ENCODE measurements at places on chromosomes 5 and 9.

DNA sequence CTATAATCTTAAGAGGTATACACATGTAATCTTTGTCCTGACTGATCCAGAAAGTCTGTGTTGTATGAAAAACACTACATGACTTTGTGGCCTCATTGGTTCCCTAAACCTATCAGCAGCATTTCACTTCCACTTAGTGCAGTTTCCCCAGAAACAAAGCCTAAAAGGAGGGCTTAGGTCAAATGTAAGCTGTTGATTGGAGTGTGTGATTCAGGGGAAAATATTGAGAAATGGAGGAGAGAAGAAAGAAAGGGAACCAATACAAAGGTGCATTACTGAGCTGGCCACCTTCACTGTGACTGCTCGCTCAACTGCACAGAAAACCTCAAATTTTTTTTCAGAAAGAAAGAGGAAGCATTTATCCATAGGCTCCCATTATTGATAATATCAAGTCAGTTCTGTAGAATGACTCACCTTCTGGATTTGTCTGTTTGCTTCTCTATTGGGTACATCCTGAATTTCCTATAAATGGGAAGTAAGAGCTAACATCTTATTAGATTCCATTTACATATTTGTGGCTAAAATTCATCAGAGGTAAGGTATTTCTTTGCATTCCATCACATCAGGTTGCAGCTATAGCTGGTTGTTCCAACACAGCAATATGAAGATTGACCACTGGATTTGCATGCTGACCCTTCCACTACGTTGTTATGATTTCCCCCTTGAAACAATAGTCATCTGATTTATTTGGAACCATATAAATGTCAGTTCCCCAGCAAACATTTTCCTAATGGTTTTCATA, 10.3 kb upstream of the FST start:
- no peak for DNase-seq

GRCh38 chr5:107654827-107655226, 15.9 kb downstream of the EFNA5 start:
- no peak for DNase-seq

- DNase-seq: no peak
These were observed 11.6 kb upstream of the CEP120 start for GRCh38 chr5:123434796-123435195.

GRCh38 chr5:17463653-17464052, 34.4 kb upstream of the TAF11L2 start:
- no peak for DNase-seq

- DNase-seq: no peak
These were observed 98.4 kb upstream of the GNAQ start for GRCh38 chr9:78130004-78130403.

DNA sequence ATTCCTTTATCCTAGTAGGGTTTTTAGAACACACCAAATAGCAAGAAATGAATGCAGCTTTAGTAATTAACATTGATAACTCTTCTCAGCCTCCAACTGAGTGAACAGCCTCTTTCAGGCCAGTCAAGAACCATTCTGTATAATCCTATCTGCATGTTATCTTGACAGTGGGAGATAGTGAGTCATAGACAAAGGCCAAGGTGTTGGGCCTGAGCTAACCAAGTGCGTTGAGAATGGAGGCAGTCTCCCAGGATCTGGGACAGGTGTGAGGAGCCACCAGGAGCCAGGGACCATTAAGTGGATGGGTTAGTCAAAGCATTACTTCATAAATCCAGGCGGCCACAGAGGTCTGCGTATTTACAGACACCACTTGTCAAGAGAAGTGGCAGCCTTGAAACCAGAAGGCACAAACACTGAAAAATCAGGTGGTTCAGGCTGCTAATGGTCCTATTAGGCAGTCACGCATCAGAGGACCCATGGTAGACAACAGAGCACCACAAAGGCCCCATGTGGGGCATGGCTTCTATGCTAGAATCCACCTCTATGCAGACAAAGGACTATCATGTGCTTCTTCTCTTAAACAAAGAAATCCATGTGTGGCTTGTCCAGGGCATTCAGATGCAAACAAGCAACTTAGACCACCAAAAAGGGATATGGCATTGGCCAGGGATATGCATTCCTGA, 409.7 kb upstream of the PIK3R1 start:
- no peak for DNase-seq

DNA sequence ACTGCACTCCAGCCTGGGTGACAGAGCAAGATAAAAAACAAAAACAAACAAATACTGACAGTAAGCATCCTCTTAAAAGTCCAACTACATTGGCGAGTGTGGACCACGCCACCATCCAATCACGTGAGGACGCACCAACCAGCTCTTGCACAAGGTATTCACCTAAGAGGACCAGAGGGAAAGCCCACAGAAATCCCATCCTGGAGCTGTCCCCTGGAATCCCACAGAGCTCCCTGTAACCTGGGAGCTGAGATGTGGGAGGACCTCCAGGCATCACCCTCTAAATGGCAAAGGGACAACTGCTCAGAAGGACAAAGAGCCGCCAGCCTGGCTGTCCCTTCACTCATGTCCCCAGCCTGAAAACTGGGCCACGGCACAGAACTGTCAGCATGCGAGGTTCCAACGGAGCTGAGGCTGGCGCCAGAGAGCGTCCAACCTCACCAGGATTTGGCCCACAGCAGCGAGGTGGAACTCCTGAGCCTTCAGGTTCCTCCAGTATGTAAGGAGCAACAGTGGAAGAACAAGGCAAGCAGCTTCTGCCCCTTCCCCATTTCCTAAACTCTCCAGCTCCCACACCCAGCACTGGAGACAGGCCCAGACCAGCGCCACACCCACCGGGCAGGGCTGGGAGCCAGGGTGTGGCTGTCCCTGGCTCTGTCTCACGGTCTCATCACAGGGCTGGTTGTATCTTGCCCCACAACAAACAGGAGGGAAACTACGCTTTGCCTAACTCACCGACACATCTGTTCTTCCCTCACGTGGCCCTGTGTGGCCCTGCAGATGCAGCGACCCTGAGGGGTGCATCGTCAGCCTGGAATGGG, 15.2 kb downstream of the IPPK start:
- DNase-seq: no peak

DNA sequence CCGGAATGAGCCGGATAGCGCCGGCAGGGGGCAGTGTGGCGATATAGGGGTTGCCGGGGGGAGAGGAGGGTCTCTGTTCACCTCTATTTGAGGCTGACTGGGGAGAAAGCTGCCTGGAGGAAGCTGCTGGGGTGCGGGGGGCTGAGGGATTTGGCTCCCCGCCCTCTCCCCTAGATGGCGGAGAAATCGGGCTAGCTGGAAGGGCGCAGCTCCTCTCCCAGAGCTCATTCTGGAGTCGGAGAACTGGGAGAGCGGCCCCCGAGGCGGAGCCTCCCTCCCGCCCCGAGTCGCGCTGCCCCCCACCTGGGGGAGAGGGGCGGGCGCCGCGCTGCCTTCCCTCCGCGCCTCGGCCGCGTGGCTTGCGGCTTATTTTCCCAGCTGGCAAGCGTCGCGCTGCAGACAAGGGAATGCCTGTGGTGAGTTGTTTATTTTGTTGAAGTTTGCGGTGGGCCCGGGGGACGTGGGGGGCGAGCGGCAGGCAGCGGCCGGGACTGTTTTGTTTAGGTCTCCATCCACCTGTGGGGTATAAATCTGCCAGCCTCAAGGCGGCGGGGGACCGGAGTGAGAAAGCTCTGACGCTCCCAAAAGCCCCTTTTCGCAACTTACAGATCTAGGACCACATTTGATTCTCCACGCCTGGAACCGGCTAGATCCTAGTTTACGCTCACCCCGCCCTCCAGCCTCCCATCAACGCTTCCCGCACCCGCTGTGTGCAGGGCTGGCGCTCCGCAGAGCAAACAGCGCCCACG, 4.1 kb upstream of the RGMB start:
- no peak for DNase-seq

- DNase-seq: no peak
These were observed 57.8 kb upstream of the CCDC112 start for GRCh38 chr5:115354246-115354645.

DNA sequence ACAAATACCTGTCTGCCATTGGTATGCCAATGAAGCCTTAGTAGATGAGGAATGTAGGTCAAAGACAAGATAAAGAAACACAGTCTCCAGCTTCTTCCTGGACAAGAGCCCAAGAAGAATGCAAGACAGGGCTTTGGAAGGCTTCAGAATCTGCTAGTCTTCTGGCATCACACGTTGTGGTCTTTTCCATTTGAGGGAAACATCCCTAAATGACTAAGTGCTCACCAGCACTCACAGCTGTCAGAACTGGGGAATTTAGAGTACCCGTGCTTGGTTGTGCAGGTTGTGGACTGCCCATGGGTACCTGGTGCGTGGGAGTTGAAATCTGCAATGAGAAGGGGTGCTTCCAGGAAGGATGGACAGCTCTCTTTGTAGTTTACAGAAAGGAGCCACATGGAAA, 27.1 kb upstream of the NFIB start:
- no peak for DNase-seq

GRCh38 chr9:6869081-6869948, 111.5 kb downstream of the KDM4C start:
- DNase-seq: no peak

GRCh38 chr5:94693043-94693822, 74.8 kb downstream of the SLF1 start:
- DNase-seq: peak; percentile 95

DNA sequence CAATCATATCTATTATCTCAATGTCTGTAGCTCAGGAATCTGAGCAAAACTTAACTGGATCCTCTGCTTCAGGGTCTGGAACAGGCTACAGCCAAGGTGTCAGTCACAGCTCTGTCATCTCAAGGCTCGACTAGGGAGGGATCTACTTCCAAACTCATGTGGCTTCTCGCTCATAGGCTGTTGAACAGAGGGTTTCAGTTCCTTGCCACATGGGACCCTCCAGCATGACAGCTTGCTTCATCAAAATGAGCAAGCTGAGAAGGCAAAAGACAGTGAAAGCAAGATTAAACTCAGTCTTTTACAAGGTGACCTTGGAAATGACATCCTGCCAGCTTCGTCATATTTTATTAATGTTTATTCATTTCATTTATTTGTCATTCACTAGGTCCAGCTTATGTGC, 111.7 kb downstream of the GADD45G start:
- no peak for DNase-seq

- no peak for DNase-seq
These were observed 206.4 kb downstream of the NXNL2 start for GRCh38 chr9:88741335-88741734.

DNA sequence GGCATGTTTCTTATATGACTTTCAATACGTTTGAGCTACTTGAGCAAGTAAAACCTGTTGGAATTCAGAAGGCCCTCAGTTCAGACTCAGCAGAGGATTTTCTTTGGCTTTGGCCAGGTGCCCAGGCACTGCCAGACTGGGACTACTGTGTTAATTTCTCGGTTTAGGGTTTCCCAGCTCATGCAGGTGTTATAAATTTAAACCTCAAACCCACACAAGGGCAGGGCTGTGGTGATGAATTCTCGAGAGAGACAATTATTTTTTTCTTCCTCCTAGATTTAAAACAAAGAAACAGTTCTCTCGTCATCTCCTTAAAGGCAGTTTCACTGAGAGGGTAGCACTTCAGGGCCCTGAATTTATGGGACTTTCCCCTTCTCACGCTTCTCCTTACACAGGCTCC, 406.0 kb upstream of the PIK3R1 start:
- DNase-seq: no peak

DNA sequence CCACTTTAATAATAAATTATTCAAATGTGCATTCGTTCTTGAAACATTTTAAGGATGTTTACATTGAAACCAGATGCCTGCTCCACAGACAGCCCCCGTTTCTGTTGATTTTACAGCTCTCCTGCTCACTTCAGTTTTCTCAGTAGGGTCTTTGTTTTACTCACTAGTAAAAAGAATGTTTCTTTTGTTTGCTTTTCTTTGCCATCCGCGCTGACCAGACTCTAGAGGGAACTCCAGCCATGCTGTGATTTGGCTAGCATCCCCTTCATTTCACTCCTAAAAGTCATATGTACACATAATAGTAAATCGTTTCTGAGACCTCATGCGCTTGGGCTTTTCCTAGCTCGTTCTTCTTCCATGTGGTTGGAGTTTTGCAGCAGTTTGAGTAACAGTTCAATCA, 28.7 kb upstream of the PALM2AKAP2 start:
- DNase-seq: no peak

DNA sequence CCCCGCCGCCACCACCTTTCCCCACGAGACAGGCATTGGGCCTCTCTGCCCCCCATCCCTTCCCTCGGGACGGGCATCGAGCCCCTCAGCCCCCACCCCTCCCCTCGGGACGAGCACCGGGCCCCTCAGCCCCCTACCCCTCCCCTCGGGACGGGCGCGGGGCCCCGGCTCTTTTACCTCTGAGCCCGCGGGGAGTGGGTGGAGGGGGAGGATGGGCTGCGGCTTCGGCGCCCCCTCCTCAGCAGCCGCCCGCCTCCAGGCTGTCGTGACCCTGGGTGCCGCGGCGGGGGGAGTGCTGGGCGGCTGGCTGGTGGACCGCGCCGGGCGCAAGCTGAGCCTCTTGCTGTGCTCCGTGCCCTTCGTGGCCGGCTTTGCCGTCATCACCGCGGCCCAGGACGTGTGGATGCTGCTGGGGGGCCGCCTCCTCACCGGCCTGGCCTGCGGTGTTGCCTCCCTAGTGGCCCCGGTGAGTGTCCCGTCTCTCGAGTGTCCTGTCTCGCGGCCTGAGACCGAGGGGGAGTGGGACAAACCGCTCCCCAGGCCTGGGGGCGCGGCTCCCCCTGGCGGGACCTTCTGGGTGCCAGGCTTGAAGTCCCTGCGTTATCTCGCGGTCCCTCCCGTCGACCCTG, 791 bp downstream of the SLC2A8 start:
- DNase-seq: no peak

DNA sequence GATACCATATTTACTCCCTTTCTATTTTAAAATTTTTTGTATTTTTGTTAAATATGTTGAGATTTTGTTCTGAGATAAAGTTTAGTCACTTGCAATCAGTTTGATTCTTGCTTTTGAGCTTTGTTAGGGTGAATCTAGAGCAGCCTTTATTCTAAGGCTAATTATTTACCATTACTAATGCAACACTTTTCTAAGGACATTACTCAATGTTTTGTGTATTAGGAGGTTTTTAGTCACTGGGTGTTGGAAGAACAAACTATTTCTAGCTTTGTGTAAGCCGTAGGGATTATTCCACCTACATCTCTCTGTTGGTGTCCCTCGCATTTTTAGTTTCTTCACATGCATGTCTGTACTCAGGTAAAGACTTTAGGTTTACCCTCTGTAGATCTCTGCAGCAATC, 379.5 kb upstream of the CD180 start:
- no peak for DNase-seq

DNA sequence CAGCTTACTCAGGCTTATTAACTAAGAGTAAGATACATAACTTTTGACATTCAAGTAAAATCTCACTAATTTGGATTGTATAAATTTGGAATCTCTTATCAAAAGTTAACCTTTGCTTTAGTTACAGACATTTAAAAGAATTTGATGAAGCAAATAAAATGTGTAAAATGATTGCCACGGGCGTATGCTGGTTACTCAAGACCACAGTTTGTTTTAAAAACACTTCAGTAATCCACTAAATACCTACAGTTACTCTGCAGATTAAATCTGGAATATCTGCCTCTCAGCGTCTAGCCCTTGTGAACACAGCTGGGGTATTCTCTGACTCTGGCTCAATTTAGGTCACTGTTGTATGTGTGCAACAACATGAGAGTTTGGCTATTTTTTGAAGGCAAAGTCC, 143.8 kb downstream of the MCTP1 start:
- DNase-seq: no peak

GRCh38 chr9:129398961-129399633, 221.0 kb upstream of the IER5L start:
- DNase-seq: no peak
